Mammary epithelial cell (primary cell): ENCODE measurements at places on chromosomes 3 and 15. TPM values are rescaled to one million over a fixed set of nuclear protein-coding genes. Genes with fewer than 3 reads are reported as not detected.

- peak; percentile 73 for DNase-seq
These were observed 55.8 kb downstream of the ST8SIA2 start for GRCh38 chr15:92449476-92449875.

CHDH gene
- 0.28 TPM for polyA plus RNA-seq

DNA sequence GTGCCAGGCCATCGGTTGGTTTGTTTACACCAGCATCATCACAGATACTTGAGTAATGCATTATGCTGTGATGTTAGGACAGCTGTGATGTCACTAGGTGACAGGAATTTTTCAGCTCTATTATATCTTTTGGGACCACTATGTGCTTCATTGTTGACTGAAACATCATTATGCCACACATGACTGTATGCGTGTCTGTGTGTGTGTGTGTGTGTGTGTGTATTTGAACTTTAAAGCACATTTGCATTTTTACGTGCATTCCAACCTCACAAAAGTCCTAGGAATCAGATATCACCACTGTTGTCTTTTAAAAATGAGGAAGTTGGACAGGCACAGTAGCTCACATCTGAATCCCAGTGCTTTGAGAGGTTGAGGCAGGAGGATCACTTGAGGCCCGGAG, 223.0 kb downstream of the TBL1XR1 start:
- DNase-seq = no peak

GRCh38 chr3:12706504-12707253, 42.8 kb upstream of the RAF1 start:
- DNase-seq = peak; percentile 77

- no peak for DNase-seq
These were observed 8.4 kb upstream of the MYO1E start for GRCh38 chr15:59380902-59381610.

GP5 gene
- not detected for polyA plus RNA-seq

AGTR1 gene
- polyA plus RNA-seq = not detected

GRCh38 chr3:128307029-128307633, 153.8 kb downstream of the EEFSEC start:
- no peak for DNase-seq

- DNase-seq = peak; percentile 84
These were observed 190.6 kb downstream of the SHQ1 start for GRCh38 chr3:72657666-72658065.

DNA sequence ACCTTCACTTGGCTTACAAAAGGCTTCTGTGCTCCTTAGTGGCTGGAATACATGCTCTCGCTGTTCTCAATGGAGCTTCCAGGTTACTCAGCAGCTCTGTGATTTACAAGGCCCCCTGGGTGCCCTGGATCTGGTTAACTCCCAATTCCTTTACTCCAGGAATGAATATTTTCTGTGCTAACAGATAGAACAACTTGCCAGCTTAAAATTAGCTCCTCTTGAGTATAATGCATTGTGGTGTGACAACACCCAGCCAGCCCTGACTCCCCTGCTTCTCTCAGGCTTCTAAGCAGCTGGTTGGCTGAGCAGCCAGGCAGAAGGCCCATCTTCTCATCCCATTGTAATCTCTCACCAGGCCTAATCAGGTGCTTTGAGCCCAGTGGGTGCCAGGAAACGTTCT, 246.4 kb downstream of the ALCAM start:
- DNase-seq = no peak

GRCh38 chr15:90550919-90551318, 21.2 kb downstream of the CRTC3 start:
- no peak for DNase-seq
